ENCODE measurements at places on chromosomes 5 and 9. TPM values are rescaled to one million over a fixed set of nuclear protein-coding genes. Genes with fewer than 3 reads are reported as not detected.
A peak's percentile ranks its signal among the peaks of the same experiment; 100 is the strongest.

Gene FKTN
- total RNA-seq = 5.9 TPM

Gene ISL1
- total RNA-seq = not detected

- H3K4me3 ChIP-seq = no peak overlapping the region
- H3K27me3 ChIP-seq = no peaks in the 10 kb centered on the region
- no peaks in the 10 kb centered on the region for H3K36me3 ChIP-seq
- peak overlapping the region; percentile 41 for H3K27ac ChIP-seq
These were observed 49.6 kb upstream of the ADRB2 start for GRCh38 chr5:148776780-148777179.

Gene RASGEF1C
- not detected for total RNA-seq

Gene SV2C
- under 0.01 TPM for total RNA-seq

- no peaks in the 10 kb centered on the region for H3K4me1 ChIP-seq
- no peak for DNase-seq
- no peaks in the 10 kb centered on the region for H3K36me3 ChIP-seq
- no peaks in the 10 kb centered on the region for H3K27me3 ChIP-seq
These were observed 192.0 kb downstream of the IRX1 start for GRCh38 chr5:3787604-3788003.

Gene DNAH5
- 0.22 TPM for total RNA-seq

Gene PTGDS
- 1.7 TPM for total RNA-seq

- no peaks in the 10 kb centered on the region for H3K4me1 ChIP-seq
- H3K27me3 ChIP-seq = no peaks in the 10 kb centered on the region
- no peak overlapping the region for H3K4me3 ChIP-seq
- no peak for DNase-seq
- no peak overlapping the region for H3K27ac ChIP-seq
- no peaks in the 10 kb centered on the region for H3K36me3 ChIP-seq
These were observed 667 bp upstream of the FRRS1L start for GRCh38 chr9:109167716-109168115.

- H3K36me3 ChIP-seq = no peaks in the 10 kb centered on the region
- no peak overlapping the region for H3K27ac ChIP-seq
- H3K4me1 ChIP-seq = no peaks in the 10 kb centered on the region
- no peak for DNase-seq
These were observed 14.1 kb upstream of the ANP32B start for GRCh38 chr9:97969014-97969413.

Gene TRIM7
- total RNA-seq = 44.8 TPM

- H3K27ac ChIP-seq = no peak overlapping the region
- H3K27me3 ChIP-seq = no peaks in the 10 kb centered on the region
- H3K4me3 ChIP-seq = no peak overlapping the region
- no peaks in the 10 kb centered on the region for H3K4me1 ChIP-seq
These were observed 167.3 kb downstream of the KDM4C start for GRCh38 chr9:6924988-6925563.

DNA sequence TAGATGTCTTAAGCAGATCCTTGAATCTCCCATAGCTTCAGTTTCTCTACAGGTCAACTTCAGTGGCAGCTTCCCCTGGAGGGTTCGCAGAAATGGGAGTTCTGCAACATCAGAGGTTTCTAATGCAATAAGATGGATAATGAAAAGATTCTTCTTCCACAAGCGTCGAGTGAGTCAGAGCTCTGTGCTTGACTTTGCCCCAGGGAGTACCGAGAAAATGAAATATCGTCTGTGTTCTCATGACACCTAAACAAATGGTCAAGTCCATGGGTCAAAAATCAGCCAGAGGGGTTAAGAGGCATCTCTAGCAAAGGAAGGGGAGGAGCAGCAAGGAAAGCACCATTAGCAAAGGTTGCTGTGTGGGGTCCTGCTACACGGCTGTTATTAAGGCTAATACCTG, 3.2 kb upstream of the ADRA1B start:
- no peak for DNase-seq
- peaks cover 15% of the 10 kb centered on the region for H3K4me1 ChIP-seq
- H3K4me3 ChIP-seq = no peak overlapping the region
- H3K36me3 ChIP-seq = no peaks in the 10 kb centered on the region
- no peaks in the 10 kb centered on the region for H3K27me3 ChIP-seq

Gene HK3
- not detected for total RNA-seq

DNA sequence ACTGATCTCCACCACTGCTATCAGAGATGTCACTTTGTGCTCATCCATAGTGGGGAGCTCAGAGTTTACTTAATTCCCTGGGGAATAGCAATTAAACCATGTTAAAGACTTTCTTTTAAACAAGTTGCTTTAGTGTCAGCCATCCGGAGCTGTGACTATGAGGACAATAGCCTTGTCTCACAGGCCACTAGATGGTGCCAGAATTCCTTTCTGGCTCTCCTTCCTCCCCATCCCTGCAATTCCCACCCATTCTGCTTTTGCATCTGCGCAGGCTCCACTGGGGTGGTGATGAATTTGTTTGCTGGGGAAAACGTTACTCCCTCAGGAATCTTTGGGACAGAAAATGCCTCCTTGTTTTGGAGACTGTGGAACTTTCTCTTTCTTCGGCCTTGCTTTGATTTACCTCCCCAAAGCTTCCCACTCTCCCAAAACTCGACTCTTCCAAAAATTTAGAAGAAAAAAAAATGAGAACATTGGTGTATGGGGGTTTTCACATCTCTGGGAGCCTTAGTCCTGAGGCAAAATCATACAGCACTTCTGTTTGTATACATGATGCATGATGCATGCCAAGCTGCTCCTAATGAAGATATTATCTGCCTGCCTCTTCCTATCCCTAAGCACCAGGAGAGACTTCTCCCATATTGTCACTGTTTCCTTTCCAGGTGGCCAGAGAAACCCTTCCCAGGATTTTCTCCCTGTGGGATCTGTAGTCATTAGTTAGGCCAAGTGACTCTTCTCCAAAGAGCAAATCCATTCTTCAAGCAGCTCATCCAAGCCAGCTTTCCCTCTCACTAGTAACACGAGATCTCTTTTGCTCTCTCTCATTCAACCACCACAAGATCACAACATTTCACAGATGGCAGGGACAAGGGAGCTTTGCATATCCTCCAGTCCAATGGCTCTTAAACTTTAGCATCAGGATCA, 466.1 kb downstream of the TLR4 start:
- H3K4me1 ChIP-seq = no peaks in the 10 kb centered on the region
- H3K27me3 ChIP-seq = no peaks in the 10 kb centered on the region
- no peak for DNase-seq
- H3K36me3 ChIP-seq = no peaks in the 10 kb centered on the region
- no peak overlapping the region for H3K27ac ChIP-seq
- H3K4me3 ChIP-seq = no peak overlapping the region

DNA sequence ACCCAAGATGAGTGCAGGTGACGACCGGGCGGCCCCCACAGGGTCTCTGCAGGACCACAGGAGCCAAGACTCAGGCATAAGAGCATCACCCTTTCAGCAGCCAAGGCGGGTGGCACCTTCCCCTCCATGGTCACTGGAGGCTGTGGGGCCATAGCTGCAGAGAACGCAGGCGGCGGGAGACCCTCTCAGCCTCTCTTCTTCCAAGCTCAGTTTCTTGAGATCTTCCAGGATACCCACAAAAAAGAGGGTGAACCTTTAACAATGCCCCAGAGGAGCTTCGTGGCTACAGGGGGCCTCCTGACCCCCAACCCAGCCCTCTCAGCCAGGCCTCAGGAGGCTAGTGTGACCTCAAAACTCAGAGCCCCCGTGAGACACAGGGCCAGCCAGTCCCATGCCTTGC, 5.8 kb upstream of the TBC1D9B start:
- H3K27me3 ChIP-seq = no peaks in the 10 kb centered on the region
- no peak overlapping the region for H3K4me3 ChIP-seq
- no peak for DNase-seq
- peak overlapping the region; percentile 85 for H3K27ac ChIP-seq

- DNase-seq = no peak
- no peaks in the 10 kb centered on the region for H3K4me1 ChIP-seq
- H3K27me3 ChIP-seq = no peaks in the 10 kb centered on the region
- H3K36me3 ChIP-seq = no peaks in the 10 kb centered on the region
- H3K4me3 ChIP-seq = no peak overlapping the region
These were observed 197.5 kb upstream of the SEMA6A start for GRCh38 chr5:116772152-116772501.

Data from esophagus squamous epithelium (tissue), 5 donors.